ENCODE measurements at places on chromosomes 4 and X.

DNA sequence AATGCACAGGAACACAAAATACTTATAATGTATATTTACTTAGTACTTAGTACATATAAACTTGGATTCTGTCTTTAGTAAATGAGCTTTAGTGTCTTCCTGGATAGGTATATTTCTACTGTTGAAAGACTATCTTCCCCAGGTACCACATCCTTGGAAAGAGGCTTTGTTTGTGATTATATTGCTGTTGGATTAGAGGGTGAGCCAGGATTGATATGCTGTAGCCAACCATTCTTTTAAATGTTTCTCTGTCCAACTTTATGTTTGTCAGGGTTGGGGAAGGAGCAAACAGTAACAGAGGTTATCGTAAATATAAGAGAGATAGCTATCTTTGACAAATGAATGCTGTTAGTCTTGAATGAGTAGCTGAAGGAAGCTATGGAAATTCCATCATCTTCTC, 213.2 kb downstream of the SPRY1 start:
- DNase-seq: no peak

DNA sequence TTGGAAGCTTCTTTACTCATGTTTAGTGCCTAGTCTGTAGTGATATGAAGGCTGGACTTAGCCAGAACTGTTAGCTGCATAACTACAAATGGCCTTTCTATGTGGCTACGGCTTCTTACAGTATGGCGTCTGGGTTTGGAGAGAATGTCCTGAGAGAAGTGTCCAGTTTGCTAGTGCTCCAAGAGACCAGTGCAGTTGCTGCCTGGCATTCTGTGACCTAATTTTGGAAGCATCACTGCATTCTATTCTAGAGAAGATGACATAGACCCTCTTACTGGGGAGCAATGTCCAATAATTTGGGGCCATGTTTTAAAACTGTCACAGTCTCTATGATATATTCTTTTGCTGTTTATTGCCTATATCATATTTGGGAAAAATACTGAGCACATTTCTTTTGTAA, 74.2 kb downstream of the STAG2 start:
- DNase-seq: no peak

GRCh38 chr4:152564336-152564735, 28.4 kb upstream of the FBXW7 start:
- no peak for DNase-seq

DNA sequence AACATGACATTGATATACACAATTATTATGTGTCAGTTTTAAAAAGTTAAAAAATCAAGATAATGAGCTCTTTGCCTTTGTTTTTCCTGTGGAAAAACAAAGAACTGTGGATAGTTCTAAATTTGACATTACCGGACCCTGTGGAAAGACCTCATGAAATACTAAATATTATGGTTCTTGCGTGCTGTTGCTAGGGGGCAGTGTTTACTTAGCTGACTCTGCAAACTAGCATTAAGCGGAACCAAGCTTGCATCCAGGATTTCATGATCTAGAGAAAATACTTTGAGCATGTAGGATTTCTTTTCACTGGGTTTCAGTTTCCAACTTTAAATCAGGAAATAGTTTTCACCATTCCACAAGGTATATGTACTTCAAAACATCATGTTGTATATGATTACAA, 33.6 kb downstream of the CLCN4 start:
- peak; percentile 51 for DNase-seq

DNA sequence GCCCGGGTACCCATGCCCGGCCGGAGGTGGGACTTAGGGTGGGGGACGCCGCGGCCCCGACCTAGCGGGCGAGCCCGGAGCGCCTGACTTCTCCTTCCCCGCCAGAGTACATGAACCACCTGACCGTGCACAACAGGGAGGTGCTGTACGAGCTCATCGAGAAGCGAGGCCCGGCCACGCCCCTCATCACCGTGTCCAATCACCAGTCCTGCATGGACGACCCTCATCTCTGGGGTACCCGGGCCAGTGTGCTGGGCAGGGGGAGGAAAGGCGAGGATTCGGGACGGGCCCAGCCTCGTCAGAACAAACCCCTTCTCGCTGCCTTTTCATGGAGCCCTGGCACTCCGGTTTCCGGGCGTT, 622 bp downstream of the TAFAZZIN start:
- DNase-seq: peak; percentile 74

DNA sequence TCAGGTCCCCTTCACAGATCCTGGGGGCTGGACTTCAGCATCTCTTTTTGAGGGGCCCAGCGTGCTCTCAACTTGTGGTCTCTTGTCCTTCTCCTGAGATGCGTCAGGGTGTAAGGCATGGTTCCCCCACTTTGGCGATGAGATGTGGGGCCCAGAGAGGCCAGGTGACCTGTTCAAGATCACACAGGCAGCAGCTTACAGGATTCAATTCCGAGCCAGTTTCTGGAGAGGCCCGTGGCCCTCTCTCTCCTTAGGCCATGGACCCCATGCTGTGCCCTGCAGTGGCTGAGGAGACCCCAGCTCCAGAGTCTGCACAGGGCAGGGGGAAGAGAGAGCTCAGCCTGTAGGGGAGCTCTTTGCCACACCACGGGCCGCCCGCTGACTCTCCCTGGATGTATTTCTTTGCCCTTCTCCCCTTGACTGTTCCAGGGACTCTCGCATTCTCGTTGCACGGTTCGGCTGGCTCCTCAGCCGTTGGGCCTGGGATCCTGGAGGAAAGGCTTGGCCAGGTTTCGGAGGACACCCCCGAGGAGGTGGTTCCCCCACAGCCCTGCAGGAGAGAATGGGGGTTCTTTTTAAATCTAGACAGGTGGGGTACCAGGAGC, 18.6 kb downstream of the NSG1 start:
- DNase-seq: no peak

GRCh38 chrX:109707720-109708119, 25.3 kb downstream of the ACSL4 start:
- DNase-seq: no peak

- peak; percentile 47 for DNase-seq
Observed at GRCh38 chr4:84965553-84966381, 723 bp downstream of the WDFY3 start.

DNA sequence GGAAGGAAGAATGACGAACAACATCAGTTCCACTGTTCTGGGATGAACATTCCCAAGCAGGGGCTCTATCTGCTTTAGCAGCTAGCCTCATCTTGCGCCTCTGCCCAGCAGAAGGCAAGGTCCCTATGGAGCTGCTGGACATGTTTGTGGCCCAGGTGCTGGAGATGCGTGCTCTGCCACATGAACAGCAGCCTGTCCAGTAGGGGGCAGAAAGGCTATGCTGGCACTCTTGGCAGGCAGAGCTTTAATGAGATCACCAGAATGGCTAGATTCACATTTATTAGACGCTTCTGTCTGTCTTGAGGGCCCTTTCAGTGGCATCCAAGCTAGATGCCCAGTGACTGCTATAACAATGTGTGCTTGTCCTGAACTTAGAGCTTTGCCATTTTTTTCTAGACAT, 1826.0 kb downstream of the STIM2 start:
- DNase-seq: peak; percentile 39

DNA sequence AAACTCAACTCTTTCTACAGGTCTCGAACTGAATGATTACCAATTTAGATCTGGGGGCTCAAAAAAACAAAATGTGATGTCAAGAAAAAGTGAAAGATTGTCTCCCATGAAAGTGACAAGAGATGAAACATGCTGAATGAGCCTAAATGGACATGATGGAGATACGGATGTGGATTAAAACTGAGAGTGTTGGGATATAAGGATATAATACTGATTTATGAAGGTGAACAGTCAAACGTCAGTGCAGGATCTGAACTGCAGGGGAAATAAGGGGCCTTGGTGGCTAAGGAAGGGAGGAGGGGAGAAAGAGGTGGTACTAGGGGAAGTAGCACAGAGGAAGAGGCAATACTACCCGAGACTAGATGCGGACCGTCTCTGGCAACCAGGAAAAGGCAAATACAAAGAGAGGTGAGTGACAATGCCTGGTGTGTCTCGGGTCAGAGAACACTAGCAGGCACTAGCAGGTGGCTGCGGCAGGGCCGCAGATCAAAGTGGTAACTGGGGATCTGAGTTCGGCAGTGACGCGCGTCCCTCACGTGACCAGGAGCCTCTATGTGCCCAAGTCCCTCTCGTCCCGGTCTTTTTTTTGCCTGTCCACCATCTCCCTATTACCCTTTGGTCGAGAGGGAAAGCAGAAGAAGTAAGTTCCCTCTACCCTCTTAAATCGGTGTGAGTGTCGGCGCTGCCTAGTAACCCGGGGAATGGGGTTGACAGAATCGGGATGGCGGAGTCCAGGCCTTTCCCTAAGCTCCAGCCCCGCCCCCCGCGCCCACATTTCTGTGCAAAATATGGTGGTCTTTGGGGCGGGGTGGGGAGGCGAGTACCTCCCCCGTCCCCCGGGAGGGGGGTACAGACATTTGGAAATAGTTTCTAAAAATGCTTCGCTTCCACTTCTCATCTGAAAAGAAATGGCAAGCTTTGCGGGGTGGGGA, at the start of gene TCEAL1:
Gene TCEAL1, plus strand, starts transcription at position 590 of the 932 bp plus-strand sequence. CDS start 942 bp downstream, outside the sequence.
- DNase-seq: peak; percentile 65

- DNase-seq: no peak
Observed at GRCh38 chr4:148522995-148523394, 80.8 kb upstream of the NR3C2 start.

- DNase-seq: no peak
Observed at GRCh38 chr4:2172161-2172560, 69.8 kb downstream of the HAUS3 start.

DNA sequence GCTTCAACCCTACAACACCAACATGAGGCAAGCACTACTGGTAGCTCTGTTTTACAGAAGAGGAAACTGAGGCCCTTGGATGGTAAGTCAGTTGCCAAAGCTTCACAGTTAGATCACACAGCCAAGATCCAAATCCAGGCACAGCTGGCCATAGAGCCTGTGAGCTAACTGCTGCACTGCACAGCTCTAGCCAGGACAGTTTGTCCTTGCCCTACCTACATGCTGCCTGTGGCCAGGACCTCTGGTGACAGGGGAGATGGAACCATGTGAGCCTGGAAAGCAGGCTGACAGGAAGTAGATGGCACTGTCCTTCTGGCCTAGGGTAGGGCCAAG, 257.8 kb downstream of the FBXW7 start:
- DNase-seq: no peak

- DNase-seq: no peak
Observed at GRCh38 chrX:53374222-53374820, 48.1 kb downstream of the SMC1A start.

DNA sequence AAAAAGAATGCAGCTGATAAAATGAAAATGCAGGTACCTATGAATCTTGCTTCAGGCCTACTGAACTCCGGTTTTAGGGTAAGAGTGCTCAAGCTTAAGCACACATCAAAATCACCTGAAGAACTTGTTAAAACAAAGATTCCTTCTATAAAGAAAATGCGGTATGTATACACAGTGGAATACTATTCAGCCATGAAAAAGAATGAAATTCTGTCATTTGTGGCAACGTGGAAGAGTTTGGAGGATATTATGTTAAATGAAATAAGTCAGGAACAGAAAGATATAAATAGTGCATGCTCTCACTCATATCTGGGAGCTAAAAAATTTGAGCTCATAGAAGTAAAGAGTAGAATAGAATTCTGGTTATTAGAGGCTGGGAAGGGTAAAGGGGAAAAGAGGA, 14.0 kb upstream of the CHM start:
- no peak for DNase-seq

DNA sequence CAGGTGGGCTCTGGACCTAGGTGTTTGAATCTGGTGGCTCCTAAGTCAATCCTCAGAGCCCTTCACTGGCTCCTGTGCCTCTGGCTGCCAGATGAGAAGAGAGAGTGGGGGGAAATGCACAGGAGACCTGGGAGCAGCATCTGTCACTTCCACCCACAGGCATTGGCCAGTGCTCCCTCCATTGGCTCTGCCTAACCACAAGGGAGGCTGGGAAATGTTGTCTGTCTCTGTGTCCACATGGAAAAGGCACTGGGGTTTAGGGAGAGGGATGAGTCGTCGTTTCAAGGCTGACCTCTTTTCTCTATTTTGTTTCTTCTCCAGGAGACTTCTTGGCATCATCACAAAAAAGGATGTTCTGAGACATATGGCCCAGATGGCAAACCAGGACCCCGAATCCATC, 76.4 kb downstream of the CLCN4 start:
- no peak for DNase-seq

All from HEK293T (cell line).